ENCODE measurements at places on chromosomes 4 and X.

GRCh38 chr4:98838977-98839618, 89.8 kb downstream of the EIF4E start:
- no peak for DNase-seq

- peak; percentile 71 for DNase-seq
Observed at GRCh38 chrX:129654652-129655546, at the start of gene APLN. Gene APLN (minus strand): TSS chrX:129654956. CDS start chrX:129654630, 326 bp downstream.

DNA sequence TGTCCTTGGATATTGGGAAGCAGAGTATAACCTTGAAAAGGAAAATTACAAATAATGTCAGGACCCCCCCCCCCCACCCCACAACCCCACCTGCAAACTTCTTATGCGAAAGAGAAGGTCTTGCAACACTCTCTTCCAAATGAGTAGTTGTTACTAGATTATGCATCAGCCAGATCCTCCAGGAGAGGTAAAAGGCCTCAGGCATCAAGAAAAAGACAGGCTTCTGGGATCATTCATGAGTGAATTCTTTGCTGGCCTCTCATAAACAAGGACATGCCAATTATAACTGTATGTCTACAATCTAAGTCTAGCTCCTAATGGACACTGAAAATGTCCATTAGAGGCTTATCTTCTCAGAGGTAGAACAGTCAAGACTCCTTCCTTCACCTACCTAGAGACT, 1443.3 kb downstream of the RAPGEF2 start:
- DNase-seq: no peak

- no peak for DNase-seq
Observed at GRCh38 chr4:102541697-102542096, 40.5 kb downstream of the NFKB1 start.

DNA sequence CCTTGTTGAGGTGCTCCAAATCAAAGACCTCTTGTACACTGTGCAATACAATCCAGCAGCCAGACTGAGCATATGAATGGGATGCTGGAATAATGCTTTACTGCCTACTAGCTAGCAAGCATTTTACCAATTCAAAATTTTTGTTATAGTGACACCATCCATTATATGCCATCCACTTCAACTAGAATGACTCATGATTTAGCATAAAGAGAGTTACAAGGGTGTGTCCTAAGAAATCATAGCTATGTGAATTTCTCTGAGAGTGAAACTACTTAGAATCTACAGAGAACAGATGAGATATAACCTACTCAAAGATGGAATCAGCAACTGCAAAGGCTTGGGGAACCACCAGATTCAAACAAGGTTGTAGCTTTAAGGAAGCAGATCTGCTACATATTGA, 221.9 kb downstream of the LHFPL1 start:
- DNase-seq: no peak

DNA sequence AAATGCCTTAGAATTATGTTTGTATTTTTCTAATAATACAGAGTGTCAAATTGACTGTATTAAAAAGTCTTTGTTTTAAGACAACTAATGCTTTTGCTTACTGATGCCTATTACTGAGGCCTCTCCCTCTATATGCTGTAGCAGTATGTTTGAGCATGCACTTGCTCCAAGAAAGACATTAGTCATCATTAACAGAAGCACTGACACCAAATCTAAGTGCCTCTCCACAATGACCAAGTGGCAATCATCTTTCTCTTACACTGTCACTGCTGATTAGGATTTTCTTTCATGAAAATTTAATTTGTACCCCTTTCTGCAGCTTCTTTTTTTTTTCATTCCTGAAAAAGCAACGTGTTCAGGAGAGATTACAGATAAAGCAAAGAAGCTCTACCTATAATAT, 11.1 kb upstream of the MAB21L2 start:
- DNase-seq: no peak

GRCh38 chr4:168183717-168184571, 91.6 kb downstream of the ANXA10 start:
- DNase-seq: no peak

GRCh38 chrX:42739741-42740140, 38.2 kb downstream of the PPP1R2C start:
- DNase-seq: no peak
